ENCODE measurements at places on chromosomes 7 and 10.

GRCh38 chr7:8205537-8205936 lies 56.4 kb downstream of the ICA1 start:
- H3K27ac ChIP-seq = no peak overlapping the region
- H3K4me1 ChIP-seq = no peaks in the 10 kb centered on the region
- H3K27me3 ChIP-seq = peaks cover 16% of the 10 kb centered on the region
- no peak for DNase-seq
- no peak overlapping the region for H3K4me3 ChIP-seq

DNA sequence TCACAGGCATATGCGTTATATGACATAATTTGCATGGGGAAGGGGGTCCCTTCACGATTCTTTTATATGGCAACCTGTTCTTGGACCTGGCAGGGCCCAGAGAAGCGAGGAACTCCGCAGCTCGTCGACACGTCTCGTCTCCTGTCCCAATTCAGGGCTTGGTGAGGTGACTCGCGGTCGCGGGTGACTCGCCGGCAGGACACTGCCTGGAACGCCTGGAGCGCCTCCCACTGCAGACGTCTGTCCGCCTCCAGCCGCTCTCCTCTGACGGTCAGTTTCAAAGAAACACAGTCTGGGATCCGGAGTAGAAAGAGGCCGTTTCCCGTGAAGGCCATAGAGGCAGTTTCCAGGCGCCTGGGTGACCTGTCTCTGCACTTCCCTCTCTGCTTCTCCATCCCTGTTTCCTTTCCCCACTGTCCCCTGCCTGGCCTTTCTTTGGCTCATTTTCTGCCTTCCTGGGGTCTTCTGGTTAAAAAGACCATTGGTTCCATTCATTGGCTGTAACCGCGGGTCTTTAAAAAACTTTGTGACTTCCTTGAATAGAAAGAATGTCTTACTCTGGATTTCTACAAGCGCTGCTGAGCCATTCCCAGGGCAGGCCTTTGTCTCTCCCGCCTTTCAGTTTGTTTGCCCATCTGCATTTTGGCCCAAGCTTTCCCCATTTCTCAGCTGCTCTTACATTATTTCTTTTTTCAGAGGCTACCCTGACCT lies 1.2 kb downstream of the UPP1 start:
- peak overlapping the region; percentile 91 for H3K4me3 ChIP-seq
- H3K4me1 ChIP-seq = peaks cover 58% of the 10 kb centered on the region
- peaks cover 6% of the 10 kb centered on the region for H3K36me3 ChIP-seq
- peak overlapping the region; percentile 91 for H3K27ac ChIP-seq

DNA sequence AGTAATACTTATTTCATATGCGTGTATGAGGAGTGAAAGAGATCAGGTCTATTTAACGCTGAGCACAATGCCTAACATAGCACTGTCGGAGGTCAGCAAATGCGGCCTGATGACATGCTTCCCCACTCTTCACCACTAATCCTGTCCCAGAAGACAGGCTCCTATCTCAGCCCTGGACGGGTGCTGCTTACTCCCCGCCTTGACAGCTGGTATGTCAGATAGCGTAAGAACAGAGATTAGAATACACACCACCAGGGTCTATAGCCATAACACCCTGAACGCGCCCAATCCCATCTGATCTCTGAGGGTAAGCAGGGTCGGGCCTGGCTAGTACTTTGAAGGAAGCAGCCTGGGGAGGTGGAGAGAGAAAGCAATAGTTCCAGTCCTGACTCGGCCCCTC lies 32.3 kb upstream of the TM9SF3 start:
- H3K4me1 ChIP-seq = peaks cover 3% of the 10 kb centered on the region
- peaks cover 4% of the 10 kb centered on the region for H3K36me3 ChIP-seq
- no peak overlapping the region for H3K4me3 ChIP-seq
- no peak for DNase-seq

DNA sequence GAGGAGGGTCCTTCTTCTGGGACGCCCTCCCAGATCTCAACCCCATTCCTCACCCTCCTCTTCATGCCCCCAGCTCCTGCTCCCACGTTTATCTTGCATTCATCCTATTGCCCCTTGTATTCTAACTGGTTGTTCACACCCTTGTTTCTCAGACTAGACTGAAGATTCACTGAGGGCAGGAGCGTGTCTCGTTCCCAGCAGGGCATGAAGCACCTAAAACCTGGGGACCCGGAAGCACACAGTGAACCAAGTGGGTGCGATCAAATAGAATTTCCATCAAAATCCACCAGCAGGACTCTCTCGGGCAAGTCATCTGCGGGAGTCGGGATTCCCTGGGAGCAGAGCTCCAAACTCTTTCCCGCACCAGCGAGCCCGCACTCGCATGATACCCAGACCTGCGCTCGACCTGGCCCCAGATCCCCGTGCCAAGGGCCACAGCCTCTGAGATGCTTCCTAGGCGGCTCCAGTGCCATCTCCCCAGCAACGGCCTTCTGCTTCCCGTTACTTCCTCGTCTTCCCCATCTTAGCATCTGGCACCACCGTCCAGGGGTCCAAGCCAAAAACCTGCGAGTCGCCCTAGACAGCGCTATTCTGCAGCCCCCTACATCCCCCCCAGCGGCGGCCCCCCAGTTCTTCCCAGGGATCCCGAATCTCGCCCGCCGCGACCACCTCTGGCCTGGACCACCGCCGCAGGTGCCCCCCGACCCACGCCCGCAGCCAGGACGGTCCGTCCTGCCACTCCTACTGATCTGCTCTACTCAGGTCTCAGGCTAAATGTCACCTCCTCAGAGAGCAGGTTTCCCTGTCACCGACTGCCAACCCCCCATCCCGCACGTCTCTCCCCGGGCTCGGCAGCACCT lies 6.1 kb upstream of the GBX1 start:
- H3K36me3 ChIP-seq = peaks cover under 1% of the 10 kb centered on the region
- no peak overlapping the region for H3K27ac ChIP-seq
- no peak for DNase-seq
- H3K4me3 ChIP-seq = no peak overlapping the region
- peaks cover 14% of the 10 kb centered on the region for H3K4me1 ChIP-seq

- no peak overlapping the region for H3K27ac ChIP-seq
- H3K4me3 ChIP-seq = no peak overlapping the region
- peaks cover 4% of the 10 kb centered on the region for H3K36me3 ChIP-seq
- DNase-seq = no peak
- peaks cover 13% of the 10 kb centered on the region for H3K27me3 ChIP-seq
Observed at GRCh38 chr10:88849234-88849633, 2.4 kb downstream of the ANKRD22 start.

- peaks cover 7% of the 10 kb centered on the region for H3K36me3 ChIP-seq
- peaks cover 57% of the 10 kb centered on the region for H3K4me1 ChIP-seq
- DNase-seq = no peak
- peak overlapping the region; percentile 74 for H3K4me3 ChIP-seq
- no peaks in the 10 kb centered on the region for H3K27me3 ChIP-seq
Observed at GRCh38 chr7:43592326-43592725, 9.4 kb downstream of the STK17A start.

Data from T-helper 17 cell (primary cell).